ENCODE measurements at places on chromosomes 12 and 14. TPM values are rescaled to one million over a fixed set of nuclear protein-coding genes. Genes with fewer than 3 reads are reported as not detected.

GDF3 gene
- not detected for total RNA-seq

TMED8 gene
- total RNA-seq = 7.4 TPM

KRT7 gene
- total RNA-seq = 0.78 TPM

KCNA5 gene
- 0.18 TPM for total RNA-seq

CIDEB gene
- total RNA-seq = 10.7 TPM

AQP2 gene
- total RNA-seq = not detected

KRT75 gene
- total RNA-seq = not detected

MMP19 gene
- 2.8 TPM for total RNA-seq

CDKN1B gene
- total RNA-seq = 53.3 TPM

ADCY6 gene
- total RNA-seq = 130 TPM

SOCS4 gene
- total RNA-seq = 17.3 TPM

LRRIQ1 gene
- total RNA-seq = not detected

OTUB2 gene
- 4.7 TPM for total RNA-seq

L2HGDH gene
- total RNA-seq = 9.0 TPM

LRTM2 gene
- total RNA-seq = not detected

KLHL33 gene
- total RNA-seq = 0.09 TPM

MARCHF9 gene
- total RNA-seq = 12.2 TPM

TAS2R9 gene
- not detected for total RNA-seq

SNRPF gene
- total RNA-seq = 17.4 TPM

PFKM gene
- total RNA-seq = 48.1 TPM
